ENCODE measurements at places on chromosomes 11 and 22. TPM values are rescaled to one million over a fixed set of nuclear protein-coding genes. Genes with fewer than 3 reads are reported as not detected.

Gene MMP7
- total RNA-seq = not detected

Gene MGAT3
- total RNA-seq = 42.9 TPM

Gene MRGPRE
- total RNA-seq = not detected

Gene SERPIND1
- 5.8 TPM for total RNA-seq

Gene DCHS1
- total RNA-seq = 48.4 TPM

Gene SMCO4
- 8.1 TPM for total RNA-seq

Gene CYTH4
- 3.2 TPM for total RNA-seq

Gene MS4A13
- not detected for total RNA-seq

Gene PSMA1
- 133 TPM for total RNA-seq

Gene VSIG10L2
- not detected for total RNA-seq

Gene SCGB1C1
- not detected for total RNA-seq

Gene APOBEC3H
- total RNA-seq = not detected

Gene NCF4
- 3.0 TPM for total RNA-seq

Gene OR8A1
- total RNA-seq = 0.23 TPM

Gene RABL2B
- total RNA-seq = 14.8 TPM

Gene DEFB131B
- not detected for total RNA-seq

Gene CHADL
- 3.7 TPM for total RNA-seq

Gene ARHGEF12
- 216 TPM for total RNA-seq

Gene TMPRSS6
- total RNA-seq = 0.23 TPM

Gene OR5B2
- not detected for total RNA-seq

Gene CARNS1
- total RNA-seq = 0.23 TPM

Gene C11orf65
- total RNA-seq = 1.6 TPM

Gene SYT9
- total RNA-seq = 29.1 TPM

Gene MRGPRF
- 0.92 TPM for total RNA-seq

Gene TRIM49
- total RNA-seq = 0.23 TPM

Gene HTR3A
- 0.23 TPM for total RNA-seq

Gene EHD1
- 39.0 TPM for total RNA-seq

Gene PKDREJ
- under 0.01 TPM for total RNA-seq

Gene YPEL1
- total RNA-seq = 48.4 TPM

Gene OR2AG1
- not detected for total RNA-seq

Gene UBQLNL
- total RNA-seq = 0.46 TPM

Gene PRG3
- total RNA-seq = not detected
